ENCODE measurements at places on chromosomes 4 and X.

DNA sequence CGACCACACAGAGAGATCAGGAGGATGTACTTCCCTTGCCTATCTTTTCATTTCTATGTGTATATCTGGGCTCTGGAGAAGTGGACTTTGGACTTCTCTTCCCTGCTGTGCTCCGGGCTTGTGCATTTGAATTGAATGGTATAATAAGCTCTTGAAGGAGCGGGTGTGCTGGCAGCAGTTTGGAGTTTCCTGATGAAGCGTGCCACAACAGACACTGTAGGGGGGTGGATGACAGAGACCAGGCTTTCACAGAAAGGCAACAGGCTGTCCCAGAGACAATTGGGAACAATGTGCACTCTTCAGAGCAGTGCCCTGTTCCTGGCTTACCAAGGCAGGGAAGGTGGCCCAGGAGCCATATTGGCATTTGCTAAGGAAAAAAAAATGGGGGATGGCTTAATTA is 170.1 kb downstream of the FRMPD4 start:
- DNase-seq: no peak

- no peak for DNase-seq
These were observed 4.7 kb upstream of the NKX6-1 start for GRCh38 chr4:84503495-84504437.

DNA sequence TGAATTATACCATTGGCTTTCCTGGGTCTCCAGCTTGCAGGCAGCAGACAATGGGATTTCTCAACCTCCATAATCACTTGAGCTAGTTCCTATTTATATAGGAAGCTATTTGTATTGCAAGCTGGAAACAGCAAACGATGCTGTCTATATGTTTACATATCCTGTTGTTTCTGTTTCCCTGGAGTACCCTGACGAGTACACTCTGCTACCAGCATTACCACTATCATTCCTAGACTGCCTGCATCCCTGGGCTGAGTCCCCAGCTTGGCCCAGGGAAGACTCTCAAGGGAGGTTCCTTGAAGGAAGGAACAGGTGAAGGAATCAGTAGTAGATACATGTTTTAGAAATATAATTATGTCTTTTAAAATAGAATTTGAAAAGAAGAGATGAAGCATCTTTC is 81.4 kb downstream of the EVC2 start:
- no peak for DNase-seq

GRCh38 chr4:173584506-173584905 is 54.5 kb upstream of the HAND2 start:
- DNase-seq: no peak

DNA sequence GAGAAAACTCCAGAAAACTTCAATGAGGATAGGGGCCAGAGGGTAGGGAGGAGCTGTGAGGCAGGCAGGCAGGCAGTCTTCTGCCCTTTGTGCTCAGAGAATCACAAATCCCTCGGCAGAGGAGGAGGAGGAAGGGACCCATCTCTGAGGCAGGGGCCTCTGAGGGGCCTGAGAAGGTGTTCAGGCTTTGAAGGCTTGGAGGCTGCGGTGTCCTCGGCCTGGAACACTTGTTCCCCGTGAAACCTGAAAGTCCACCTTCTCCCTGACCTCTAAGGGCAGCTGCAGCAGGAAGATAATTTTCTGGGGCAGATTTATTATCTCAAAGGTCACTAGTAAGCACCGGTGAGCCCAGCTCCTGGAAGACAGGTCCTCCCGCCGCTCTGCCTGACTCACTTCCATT is 200.3 kb upstream of the BCOR start:
- no peak for DNase-seq

DNA sequence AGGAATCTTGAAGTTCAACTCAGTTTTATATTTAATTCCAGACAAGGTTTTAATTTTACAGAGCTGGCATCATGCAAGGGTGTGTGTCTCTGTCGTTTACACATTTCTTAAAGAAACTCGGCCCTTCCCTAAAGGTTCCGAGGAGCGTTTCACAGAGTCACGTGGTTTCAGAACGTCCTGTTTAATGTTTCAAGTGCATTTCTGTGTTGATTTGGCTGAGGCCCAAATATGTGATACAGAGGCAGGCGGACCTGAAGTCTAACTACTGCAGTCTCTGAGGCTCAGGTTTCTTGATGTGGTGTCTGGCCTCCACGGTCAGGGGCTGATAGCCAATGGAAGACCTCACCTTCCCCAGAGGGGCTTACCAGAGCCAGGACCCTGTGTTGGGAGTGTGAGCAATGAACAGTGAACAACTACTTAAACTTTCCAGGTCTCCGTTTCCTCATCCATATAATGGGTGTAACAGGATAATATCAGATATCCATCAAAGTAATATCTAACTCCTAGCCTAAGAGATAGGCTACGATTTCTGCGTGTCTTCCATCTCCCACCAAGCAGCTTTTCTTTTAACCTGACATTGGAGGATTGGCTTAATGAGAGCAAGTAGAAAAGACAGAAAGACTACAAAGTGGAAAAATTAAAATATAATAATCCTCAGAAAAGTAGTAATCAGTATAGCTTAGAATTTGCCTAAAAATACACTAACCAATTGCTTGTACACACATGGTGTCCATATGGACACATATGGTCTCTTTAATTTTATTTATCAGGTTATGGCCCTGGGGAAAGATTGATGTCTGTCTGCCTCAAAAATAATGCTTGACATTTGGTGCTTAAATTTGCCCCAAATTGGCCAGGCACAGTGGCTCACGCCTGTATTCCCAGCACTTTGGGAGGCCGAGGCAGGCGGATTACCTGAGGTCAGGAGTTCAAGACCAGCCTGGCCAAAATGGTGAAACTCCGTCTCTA is 50.0 kb upstream of the TRIM2 start:
- no peak for DNase-seq

GRCh38 chr4:3436798-3437581 is 4.8 kb upstream of the HGFAC start:
- no peak for DNase-seq

- no peak for DNase-seq
These were observed 53.5 kb downstream of the TMEM164 start for GRCh38 chrX:110056419-110056818.

DNA sequence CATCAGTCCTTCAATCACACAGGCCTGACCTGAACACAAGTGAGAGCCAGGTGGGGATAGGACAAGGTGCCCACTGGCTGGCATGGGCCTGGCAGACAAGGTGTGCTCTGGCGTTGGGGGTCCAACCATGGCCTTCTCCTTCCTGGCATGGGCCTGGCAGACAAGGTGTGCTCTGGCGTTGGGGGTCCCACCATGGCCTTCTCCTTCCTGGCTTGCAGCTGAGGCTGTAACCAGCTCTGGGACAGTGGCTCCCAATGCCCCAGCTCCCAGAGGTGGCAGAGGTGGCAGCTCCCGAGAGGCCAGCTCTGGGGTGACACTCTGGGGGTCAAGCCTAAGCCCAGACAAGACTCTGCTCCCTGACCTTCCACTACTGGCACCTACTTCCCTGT is 62.6 kb downstream of the JAKMIP1 start:
- DNase-seq: no peak

DNA sequence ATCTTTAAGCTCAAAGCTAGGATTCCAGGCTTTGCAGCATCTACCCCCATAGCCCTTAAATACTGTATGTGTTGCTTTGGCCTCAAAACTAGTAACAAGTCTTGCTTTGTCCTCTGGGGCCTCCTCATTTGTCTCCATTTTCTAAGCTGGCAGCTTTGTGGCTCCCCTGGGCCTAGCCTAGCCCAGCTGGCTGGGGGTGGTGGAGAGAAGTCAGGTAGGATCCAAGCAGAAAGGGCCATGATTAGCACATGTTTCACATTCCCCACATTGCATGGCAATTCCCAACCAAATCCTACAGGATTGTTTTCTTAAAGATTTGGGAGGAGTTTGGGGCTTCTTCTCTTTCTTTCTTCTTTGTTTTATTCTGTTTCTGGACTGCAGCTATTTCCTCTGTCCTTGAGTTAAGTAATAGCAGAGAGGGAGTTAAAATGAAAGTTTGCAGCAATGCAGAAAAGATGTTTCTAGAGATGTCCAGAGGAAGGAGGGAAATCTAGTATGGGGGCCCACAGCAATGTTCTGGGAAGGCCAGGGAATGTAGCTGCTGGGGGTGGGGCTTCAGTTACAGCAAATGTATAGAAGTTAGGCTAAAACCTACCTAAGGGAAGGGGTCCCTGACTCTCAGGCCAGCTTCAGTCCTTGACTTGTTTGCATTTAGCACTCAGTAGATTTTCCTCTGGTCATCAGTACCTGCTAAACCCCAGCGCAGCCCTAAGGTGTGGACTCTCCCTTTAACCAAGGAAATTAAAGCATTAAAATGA is 92.1 kb downstream of the SHROOM4 start:
- no peak for DNase-seq

DNA sequence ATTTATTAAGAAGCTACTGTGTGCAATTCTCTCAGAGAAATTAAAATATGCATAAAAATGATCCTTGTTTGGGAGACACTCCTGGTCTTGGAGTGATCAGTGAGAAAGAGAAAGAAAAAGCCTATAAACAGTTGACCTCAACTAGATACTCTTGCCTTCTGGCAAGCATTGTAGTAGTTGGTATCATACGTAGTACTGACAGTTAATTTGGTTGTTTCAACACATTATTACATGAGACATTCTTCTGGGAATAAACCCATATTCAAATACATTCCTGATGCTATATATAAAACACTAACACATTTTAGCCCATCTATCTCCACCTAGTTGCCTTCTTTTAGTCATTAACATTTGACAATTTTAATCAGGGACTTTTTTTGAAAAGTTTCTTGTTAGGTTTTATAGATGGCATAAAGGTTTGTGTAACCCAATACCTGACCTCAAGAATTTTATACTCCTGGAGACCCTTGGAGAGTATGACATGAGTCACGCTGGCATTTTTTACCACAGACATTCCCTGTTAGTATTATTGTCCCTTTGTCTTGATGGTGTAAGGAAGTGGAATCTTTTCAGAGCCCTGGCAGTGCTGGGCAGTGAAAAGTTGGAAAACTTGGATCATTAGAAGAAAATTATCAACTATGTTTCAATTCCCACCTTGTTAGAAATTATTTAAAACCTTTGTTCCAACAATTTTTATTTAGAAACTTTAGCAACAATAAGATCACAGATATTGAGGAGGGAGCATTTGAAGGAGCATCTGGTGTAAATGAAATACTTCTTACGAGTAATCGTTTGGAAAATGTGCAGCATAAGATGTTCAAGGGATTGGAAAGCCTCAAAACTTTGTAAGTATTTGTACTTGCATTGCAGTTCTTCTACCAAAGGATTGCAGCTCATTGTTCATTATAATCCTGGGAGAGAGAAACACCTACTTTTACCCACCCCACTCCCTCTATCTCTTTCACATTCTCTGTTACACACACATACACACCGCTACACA is 167.1 kb upstream of the PACRGL start:
- DNase-seq: no peak

GRCh38 chr4:143240939-143241679 is 56.4 kb downstream of the USP38 start:
- DNase-seq: no peak

- no peak for DNase-seq
These were observed 1.4 kb downstream of the AR start for GRCh38 chrX:67545036-67545821.

GRCh38 chr4:78423790-78424189 is 127.8 kb upstream of the ANXA3 start:
- no peak for DNase-seq

DNA sequence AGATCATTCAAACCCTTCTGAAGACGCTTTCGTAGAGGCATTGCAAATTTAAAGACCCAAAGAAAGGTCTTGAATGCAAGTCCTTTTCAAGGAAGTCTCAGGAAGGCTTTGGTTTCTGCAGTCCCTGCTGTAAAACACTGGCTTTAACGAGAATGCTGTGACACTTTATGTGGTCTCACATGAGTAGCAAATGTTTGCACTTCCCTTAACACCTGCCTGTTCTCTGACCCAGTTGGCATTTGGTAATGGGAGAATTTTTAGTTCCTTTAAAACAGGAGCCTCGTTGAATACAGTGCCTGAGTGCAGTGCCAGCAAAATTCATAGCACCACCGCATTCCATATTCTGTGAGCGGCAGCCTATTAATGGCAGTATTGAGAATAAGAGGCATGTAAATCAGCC is 330.5 kb upstream of the PRKX start:
- no peak for DNase-seq

- DNase-seq: no peak
These were observed 107.4 kb downstream of the MAML3 start for GRCh38 chr4:140046543-140046942.

GRCh38 chrX:17520016-17520615 is 145.1 kb downstream of the NHS start:
- DNase-seq: no peak

GRCh38 chr4:89067417-89067816 is 10.4 kb upstream of the FAM13A start:
- DNase-seq: no peak

DNA sequence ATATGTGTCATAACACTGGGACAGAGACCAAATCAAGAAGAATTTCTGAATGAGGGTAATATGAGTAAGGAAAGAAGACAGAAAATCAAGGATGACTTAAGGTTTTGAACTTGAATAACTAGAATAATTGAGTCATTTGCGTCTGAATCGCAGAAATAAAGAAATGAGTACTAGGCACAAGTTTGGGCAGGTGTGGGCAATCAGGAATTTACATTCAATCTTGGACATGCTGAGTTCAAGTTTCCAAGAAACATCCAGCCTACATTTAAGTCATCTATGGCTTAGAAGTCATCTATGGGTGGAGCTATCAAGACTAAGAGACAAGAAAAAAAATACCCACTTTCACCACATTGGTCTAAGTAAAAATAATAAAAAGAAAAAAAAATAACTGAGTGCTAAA is 30.4 kb upstream of the WDR44 start:
- no peak for DNase-seq

DNA sequence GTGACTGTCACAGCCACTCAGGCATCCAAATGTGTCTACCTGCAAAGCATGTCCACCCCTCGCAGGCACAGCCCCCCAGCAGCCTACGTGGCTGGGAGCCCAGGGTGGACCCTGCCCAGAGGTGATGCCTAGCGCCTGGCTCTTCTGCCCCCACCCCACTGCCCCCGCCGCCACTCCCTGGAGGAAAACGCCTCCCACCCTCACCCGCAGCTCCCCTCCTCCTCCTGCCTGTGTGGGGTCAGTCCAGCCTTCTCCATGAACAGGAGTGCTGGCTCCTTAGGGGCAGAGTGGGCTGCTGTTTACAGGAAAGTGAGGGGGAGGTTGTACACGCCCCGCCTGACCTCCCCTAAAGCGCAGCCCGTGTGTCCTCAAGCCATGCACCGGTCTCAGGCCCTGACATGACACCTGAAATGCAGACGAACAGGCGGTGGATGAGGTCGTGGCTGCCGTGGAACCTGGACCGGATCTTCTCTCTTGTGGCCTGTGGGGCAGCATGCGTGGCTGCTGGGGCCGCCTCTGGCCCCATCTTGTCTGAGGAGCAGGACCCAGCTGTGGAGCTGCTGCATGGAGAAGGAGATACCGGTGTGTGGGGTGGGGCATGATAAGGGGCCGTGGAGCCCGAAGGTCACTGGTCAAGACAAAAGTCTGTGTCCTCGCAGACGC is 11.9 kb upstream of the MXD4 start:
- no peak for DNase-seq

All from cortex of kidney (tissue), 1 donor.